ENCODE measurements at places on chromosomes 5 and 9. TPM values are rescaled to one million over a fixed set of nuclear protein-coding genes. Genes with fewer than 3 reads are reported as not detected.

Gene RNF224
- not detected for total RNA-seq

Gene KCNIP1
- total RNA-seq = not detected

Gene GRXCR2
- not detected for total RNA-seq

Gene MARCHF11
- total RNA-seq = not detected

Gene SV2C
- not detected for total RNA-seq

Gene SPRY4
- total RNA-seq = 6.3 TPM

Gene PRUNE2
- 1.6 TPM for total RNA-seq

Gene TAS2R1
- not detected for total RNA-seq

Gene TMEM161B
- 5.8 TPM for total RNA-seq

Gene HSPB3
- total RNA-seq = 288 TPM

Gene GM2A
- total RNA-seq = 5.3 TPM

Gene IFNA16
- not detected for total RNA-seq

- DNase-seq = no peak
- no peaks in the 10 kb centered on the region for H3K4me1 ChIP-seq
- no peak overlapping the region for H3K4me3 ChIP-seq
Measured at GRCh38 chr9:18544456-18544855, 70.5 kb downstream of the ADAMTSL1 start.

DNA sequence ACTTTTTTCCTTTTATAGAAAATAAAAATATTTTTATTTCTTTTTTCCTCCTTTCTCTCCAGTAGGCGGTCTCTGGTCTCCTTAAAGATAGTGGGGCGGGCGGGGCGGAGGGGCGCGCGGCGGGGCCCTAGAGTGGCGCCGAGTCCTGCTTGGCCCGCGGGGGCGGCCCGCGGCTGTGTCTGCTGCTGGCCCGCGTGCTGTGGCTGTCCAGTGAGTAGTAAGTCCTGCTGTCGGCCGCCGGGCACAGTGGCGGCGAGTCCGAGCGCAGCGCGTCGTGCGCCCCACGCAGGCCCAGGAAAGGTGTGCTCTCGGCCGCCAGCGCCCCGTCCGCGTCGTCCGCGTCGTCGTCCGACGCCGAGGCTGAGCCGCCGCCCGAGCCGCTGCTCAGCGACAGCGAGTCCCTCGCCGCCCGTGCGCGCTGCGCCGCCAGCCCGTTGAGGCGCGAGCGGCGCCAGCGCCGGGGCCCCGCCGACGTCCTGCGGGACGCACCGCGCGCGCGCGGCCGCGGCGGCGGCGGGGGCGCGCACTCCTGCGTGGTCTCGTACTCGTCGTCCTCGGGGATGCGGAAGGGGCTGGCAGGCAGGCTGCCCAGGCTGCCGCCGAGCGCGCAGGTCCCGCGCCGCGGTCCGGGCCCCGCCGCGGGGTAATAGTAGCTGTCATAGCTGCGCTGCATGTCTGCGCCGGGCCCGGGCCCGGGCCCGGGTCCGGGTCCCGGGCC, 52.3 kb downstream of the PSD2 start:
- no peaks in the 10 kb centered on the region for H3K27me3 ChIP-seq
- H3K36me3 ChIP-seq = peaks cover 22% of the 10 kb centered on the region
- peak overlapping the region; percentile 47 for H3K27ac ChIP-seq
- H3K4me3 ChIP-seq = peak overlapping the region; percentile 51

DNA sequence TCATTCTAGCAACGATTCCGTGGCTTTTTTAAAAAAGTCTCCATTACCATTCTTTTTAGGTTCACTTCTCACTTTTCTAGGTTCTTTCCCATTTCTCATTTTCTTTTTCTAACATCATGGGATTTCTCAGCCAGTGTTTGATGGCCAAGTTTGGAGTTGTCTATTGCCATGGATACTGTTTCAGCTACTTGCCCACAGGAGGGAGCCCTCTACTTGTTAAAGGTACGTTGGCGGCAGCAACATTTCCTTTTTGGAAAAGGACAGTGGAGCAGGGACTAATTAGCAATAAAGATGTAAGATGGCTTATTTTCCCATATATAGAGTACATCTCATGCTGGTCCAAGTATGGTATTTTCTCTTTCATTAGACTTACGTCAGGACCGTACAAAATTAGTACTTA, 2257.5 kb upstream of the C9orf72 start:
- H3K36me3 ChIP-seq = no peaks in the 10 kb centered on the region
- H3K27ac ChIP-seq = no peak overlapping the region
- no peaks in the 10 kb centered on the region for H3K4me1 ChIP-seq
- H3K4me3 ChIP-seq = no peak overlapping the region
- H3K27me3 ChIP-seq = no peaks in the 10 kb centered on the region

DNA sequence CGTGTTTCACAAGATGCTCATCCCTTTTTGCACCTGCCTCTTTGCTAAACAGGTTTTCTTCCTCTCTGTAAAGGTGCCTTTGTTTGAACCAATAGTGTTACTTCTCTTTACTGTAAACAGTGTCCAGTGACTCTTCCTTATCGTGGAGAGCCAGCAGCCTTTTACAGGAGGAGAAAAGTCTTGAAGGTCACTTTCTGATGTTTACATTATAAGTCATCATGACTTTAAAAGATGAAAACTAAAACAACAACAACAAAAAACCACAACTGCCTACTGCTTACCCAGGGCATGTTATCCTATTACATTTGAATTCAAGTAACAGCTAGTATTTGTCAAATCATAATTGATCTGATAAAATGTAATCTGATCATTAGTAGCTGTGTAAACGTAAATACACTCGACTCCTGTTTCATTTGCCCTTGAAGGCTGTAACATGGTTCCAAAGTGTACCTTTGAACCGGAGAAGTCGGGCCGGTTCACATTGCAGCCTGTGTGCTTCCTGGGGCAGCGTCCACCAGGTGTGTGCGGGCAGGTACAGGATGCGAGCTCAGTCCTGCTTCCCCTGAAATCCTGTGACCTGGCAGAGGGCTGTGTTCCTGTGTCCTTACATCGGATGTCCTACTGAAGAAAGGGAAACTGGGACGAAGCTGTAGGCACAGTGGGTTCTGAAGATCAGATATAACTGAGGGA, 118.1 kb downstream of the C9orf152 start:
- no peaks in the 10 kb centered on the region for H3K4me1 ChIP-seq
- no peaks in the 10 kb centered on the region for H3K27me3 ChIP-seq
- H3K4me3 ChIP-seq = no peak overlapping the region

GRCh38 chr9:131584858-131585257, 39.5 kb downstream of the PRRT1B start:
- peaks cover 85% of the 10 kb centered on the region for H3K36me3 ChIP-seq
- H3K4me3 ChIP-seq = no peak overlapping the region
- H3K27me3 ChIP-seq = no peaks in the 10 kb centered on the region

DNA sequence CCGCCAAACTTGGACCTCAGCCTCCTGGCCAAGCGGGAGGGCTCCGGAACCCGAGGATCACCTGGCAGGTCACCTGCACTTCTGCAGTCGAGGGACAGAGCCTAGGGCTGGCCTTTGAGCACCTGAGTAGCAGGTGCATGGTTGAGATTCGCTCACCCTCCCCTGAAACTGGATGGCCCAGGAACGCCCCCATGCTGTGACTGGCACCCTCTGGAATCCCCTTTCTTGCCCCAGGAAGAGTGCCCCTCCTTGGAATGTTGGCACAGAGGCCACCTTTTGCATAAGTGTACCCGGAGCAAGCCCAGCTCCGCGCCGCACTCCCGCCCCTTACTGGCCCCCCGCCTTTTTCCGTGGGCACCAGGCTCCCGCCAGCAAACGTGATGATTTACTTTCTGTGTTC, 112.5 kb upstream of the IER5L start:
- H3K36me3 ChIP-seq = no peaks in the 10 kb centered on the region
- H3K4me1 ChIP-seq = no peaks in the 10 kb centered on the region
- no peak overlapping the region for H3K4me3 ChIP-seq
- H3K27me3 ChIP-seq = peaks cover 1% of the 10 kb centered on the region
- H3K27ac ChIP-seq = no peak overlapping the region

- H3K4me1 ChIP-seq = no peaks in the 10 kb centered on the region
- no peak overlapping the region for H3K27ac ChIP-seq
Measured at GRCh38 chr9:130624154-130624553, 40.2 kb upstream of the PRDM12 start.

DNA sequence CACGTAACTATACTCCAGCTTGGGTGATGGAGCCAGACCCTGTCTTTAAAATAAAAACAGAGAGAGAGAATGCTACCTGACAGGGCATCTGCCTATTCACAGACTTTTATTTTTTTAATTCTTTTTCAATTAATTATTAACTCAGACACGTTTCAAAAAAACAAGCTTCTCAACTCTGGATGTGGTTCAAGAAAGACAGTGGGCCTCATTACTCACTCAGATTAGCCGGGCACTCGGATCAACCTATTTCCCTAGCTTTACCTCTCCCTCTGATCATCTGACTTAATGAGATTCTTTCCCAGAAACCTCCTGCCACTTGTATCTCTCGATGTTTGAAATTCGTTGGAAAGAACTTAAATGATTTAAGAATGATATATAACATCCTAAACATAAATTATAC, 134.1 kb downstream of the TRPM6 start:
- DNase-seq = no peak
- no peak overlapping the region for H3K4me3 ChIP-seq
- H3K4me1 ChIP-seq = no peaks in the 10 kb centered on the region
- H3K27me3 ChIP-seq = no peaks in the 10 kb centered on the region
- no peaks in the 10 kb centered on the region for H3K36me3 ChIP-seq

- H3K4me3 ChIP-seq = no peak overlapping the region
- no peaks in the 10 kb centered on the region for H3K36me3 ChIP-seq
- no peak for DNase-seq
- H3K27me3 ChIP-seq = no peaks in the 10 kb centered on the region
Measured at GRCh38 chr5:119808474-119808873, 179.1 kb downstream of the FAM170A start.

- peaks cover 30% of the 10 kb centered on the region for H3K36me3 ChIP-seq
- H3K4me3 ChIP-seq = no peak overlapping the region
- no peaks in the 10 kb centered on the region for H3K4me1 ChIP-seq
- no peaks in the 10 kb centered on the region for H3K27me3 ChIP-seq
Measured at GRCh38 chr9:129979071-129979745, 63.8 kb downstream of the FNBP1 start.

GRCh38 chr5:77101298-77101697, 14.2 kb upstream of the ZBED3 start:
- no peaks in the 10 kb centered on the region for H3K27me3 ChIP-seq
- no peak overlapping the region for H3K4me3 ChIP-seq

GRCh38 chr5:165805756-165806155, 2300.3 kb downstream of the MAT2B start:
- DNase-seq = no peak
- no peaks in the 10 kb centered on the region for H3K27me3 ChIP-seq
- no peak overlapping the region for H3K27ac ChIP-seq
- H3K4me1 ChIP-seq = no peaks in the 10 kb centered on the region
- no peaks in the 10 kb centered on the region for H3K36me3 ChIP-seq
- H3K4me3 ChIP-seq = no peak overlapping the region

GRCh38 chr9:27784847-27785713, 211.8 kb upstream of the C9orf72 start:
- H3K4me1 ChIP-seq = no peaks in the 10 kb centered on the region
- no peaks in the 10 kb centered on the region for H3K27me3 ChIP-seq
- no peaks in the 10 kb centered on the region for H3K36me3 ChIP-seq
- H3K27ac ChIP-seq = no peak overlapping the region

- H3K4me3 ChIP-seq = no peak overlapping the region
- no peak for DNase-seq
- H3K27me3 ChIP-seq = no peaks in the 10 kb centered on the region
- H3K36me3 ChIP-seq = no peaks in the 10 kb centered on the region
Measured at GRCh38 chr9:38063363-38063707, 5.7 kb downstream of the SHB start.

DNA sequence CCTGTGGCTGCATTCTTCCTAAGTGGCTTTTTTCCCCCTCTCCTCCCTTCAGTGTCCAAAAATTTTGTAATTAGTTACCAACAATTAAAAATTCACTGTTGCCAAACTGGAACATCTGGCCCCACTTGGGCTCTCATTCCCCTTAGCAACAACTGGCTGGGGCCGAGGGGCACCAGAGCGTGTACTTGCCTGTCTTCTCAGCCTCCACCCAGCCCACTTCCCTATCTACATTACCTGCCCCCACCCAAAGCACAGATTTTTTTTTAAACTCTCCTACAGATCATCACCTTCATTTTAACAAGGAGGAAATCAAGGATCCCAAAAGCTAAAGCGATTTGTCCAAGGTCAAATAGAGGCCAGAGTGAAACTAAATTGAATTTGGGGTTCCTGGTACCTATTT, 278.8 kb downstream of the EBF1 start:
- no peaks in the 10 kb centered on the region for H3K4me1 ChIP-seq
- no peak overlapping the region for H3K27ac ChIP-seq
- no peak for DNase-seq

DNA sequence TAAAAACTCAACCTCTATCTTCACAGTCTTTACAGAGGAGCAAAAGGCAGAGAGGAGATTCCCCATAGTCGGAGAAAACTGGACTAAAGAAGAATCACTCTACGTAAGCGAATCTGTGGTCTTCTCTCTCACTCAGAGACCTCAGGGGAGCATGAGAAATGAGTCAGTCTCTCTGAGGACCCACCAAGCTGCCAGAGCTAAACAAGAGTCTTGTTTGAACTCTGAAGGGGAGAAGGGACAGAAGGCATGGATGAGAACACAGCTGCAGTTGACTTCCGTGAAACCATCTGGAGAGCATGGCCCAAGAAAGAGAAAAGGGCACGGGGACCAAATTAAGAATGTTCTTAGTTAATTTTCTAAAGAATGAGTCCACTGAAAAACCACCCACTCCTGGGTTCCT, 12.8 kb upstream of the MAN2A1 start:
- no peaks in the 10 kb centered on the region for H3K36me3 ChIP-seq
- no peaks in the 10 kb centered on the region for H3K4me1 ChIP-seq
- H3K27ac ChIP-seq = no peak overlapping the region
- no peaks in the 10 kb centered on the region for H3K27me3 ChIP-seq
- DNase-seq = no peak
- no peak overlapping the region for H3K4me3 ChIP-seq

GRCh38 chr9:95993337-95993736, 117.8 kb downstream of the ERCC6L2 start:
- no peaks in the 10 kb centered on the region for H3K4me1 ChIP-seq
- H3K27me3 ChIP-seq = no peaks in the 10 kb centered on the region

DNA sequence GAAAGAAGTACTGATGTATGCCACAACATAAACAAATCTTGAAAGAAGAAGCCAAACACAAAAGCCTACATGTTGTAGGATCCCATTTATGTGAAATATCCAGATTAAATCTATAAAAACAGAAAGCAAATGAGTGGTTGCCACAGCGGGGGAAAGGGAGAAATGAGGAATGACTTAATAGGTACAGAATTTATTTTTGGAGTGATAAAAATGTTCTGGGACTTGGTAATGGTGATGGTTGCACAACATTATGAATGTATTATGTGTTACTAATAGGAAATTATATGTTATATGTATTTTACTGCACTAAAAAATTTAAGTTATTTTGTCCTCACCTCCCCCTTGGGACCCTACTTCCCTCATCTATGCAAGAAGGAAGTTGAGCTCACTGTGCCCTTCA, 16.4 kb upstream of the TTC1 start:
- H3K27ac ChIP-seq = no peak overlapping the region
- no peak overlapping the region for H3K4me3 ChIP-seq
- DNase-seq = no peak
- no peaks in the 10 kb centered on the region for H3K4me1 ChIP-seq

GRCh38 chr5:89418407-89419085, 535.6 kb upstream of the MEF2C start:
- H3K4me1 ChIP-seq = no peaks in the 10 kb centered on the region
- H3K27me3 ChIP-seq = no peaks in the 10 kb centered on the region
- no peak overlapping the region for H3K4me3 ChIP-seq
- DNase-seq = no peak
- H3K36me3 ChIP-seq = no peaks in the 10 kb centered on the region
- no peak overlapping the region for H3K27ac ChIP-seq

GRCh38 chr5:93161661-93162654, 419.1 kb downstream of the NR2F1-AS1 start:
- H3K27ac ChIP-seq = no peak overlapping the region
- no peaks in the 10 kb centered on the region for H3K36me3 ChIP-seq
- no peak for DNase-seq
- no peaks in the 10 kb centered on the region for H3K27me3 ChIP-seq
- no peaks in the 10 kb centered on the region for H3K4me1 ChIP-seq
- no peak overlapping the region for H3K4me3 ChIP-seq

Measured in gastrocnemius medialis (tissue), 4 donors.